ENCODE measurements at places on chromosomes 12 and 14.

- DNase-seq: peak; percentile 50
Measured at GRCh38 chr14:47917344-47917954, 242.0 kb upstream of the MDGA2 start.

- DNase-seq: peak; percentile 50
Measured at GRCh38 chr12:95574799-95575452, 23.6 kb upstream of the USP44 start.

- no peak for DNase-seq
Measured at GRCh38 chr14:53214384-53214783, 61.3 kb upstream of the DDHD1 start.

DNA sequence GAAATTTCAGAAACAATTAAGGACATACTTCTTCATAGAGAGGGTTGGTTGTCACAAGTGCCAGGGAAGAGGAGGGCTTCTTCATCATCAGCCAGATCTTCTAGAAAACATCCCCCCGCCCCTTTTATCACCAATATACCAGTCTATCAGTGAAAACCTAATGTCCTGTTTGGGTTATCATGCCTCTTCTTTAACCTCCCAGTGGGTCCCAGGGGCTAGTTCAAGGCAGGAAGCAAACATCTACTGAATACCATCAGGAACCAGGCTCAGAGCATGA is 13.3 kb upstream of the KRT86 start:
- DNase-seq: no peak

GRCh38 chr12:58920961-58921861 is 907 bp upstream of the LRIG3 start:
- DNase-seq: peak; percentile 26

GRCh38 chr12:43104494-43104893 is 447.5 kb downstream of the ADAMTS20 start:
- no peak for DNase-seq

GRCh38 chr14:26444822-26445221 is 153.0 kb downstream of the NOVA1 start:
- DNase-seq: no peak
